ENCODE measurements at places on chromosomes 3 and 15.

- H3K4me3 ChIP-seq: no peak overlapping the region
- H3K27me3 ChIP-seq: no peaks in the 10 kb centered on the region
- no peak overlapping the region for H3K27ac ChIP-seq
- peaks cover 4% of the 10 kb centered on the region for H3K4me1 ChIP-seq
- no peaks in the 10 kb centered on the region for H3K36me3 ChIP-seq
- DNase-seq: no peak
Measured at GRCh38 chr3:194287977-194288706, 63.0 kb downstream of the CPN2 start.

DNA sequence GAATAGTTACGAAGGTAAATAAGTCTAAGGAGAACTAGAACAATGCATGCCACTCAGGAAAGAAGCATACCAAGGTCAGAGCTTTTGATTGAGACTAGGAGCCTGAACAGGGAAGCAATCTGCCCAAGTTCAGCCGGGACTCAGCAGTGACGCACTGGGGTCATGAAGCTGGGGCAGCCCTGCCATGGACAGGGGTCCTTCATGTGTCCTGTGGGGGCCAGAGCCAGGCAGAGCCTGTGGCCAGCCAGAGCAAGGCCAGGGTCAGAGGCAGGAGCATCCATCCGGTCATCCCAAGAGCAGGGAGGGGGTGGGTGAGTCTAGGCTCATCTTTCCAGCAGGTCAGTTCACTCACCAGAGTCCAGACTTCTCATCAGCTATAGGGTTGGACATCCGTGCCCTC is 47.9 kb downstream of the FGD5 start:
- no peak overlapping the region for H3K27ac ChIP-seq
- DNase-seq: no peak
- H3K4me1 ChIP-seq: peaks cover 30% of the 10 kb centered on the region
- H3K36me3 ChIP-seq: no peaks in the 10 kb centered on the region

DNA sequence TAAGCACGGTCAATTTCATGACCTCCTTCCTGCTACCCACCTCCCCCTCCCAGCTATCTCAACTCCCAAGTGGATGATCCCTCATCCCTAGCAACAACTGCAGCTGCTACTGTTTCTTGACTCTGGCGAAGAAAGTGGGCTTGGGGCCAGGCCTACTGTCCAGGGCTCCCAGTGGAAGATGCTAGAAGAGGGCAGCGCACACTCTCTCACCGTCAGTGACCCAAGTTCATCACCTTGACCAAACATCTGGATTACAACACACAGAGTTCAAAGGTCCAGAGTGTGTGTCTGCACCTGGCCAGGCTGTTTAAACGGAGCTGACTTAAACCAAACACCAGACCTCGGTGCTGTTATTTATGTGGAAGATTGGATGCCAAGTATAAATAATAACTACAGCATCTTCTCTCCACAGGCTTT is 385.6 kb downstream of the SHQ1 start:
- no peaks in the 10 kb centered on the region for H3K36me3 ChIP-seq
- H3K27me3 ChIP-seq: no peaks in the 10 kb centered on the region

DNA sequence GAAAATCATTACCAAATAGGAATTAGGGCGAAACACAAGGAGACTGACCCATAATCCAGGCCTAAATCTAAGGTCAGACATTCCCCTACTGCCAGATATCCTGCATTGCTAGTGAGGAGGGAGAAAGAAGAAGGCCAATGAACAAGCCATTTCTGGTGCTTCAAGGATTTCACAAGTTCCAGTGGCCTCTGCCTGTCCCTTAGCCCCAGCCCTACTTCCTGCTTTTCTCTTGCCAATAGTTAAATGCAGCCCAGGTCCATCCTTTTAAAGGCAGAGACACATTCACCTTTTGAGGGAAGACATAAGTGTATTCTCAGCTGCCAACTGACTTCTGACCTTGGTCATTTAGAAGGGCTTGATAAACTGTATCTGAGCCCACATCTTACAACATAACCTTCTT is 135.8 kb downstream of the ZNF621 start:
- no peaks in the 10 kb centered on the region for H3K4me1 ChIP-seq
- no peaks in the 10 kb centered on the region for H3K36me3 ChIP-seq
- DNase-seq: no peak
- H3K27me3 ChIP-seq: no peaks in the 10 kb centered on the region
- no peak overlapping the region for H3K27ac ChIP-seq

All from upper lobe of left lung (tissue), 6 donors.